ENCODE measurements at places on chromosomes 11 and 22.

DNA sequence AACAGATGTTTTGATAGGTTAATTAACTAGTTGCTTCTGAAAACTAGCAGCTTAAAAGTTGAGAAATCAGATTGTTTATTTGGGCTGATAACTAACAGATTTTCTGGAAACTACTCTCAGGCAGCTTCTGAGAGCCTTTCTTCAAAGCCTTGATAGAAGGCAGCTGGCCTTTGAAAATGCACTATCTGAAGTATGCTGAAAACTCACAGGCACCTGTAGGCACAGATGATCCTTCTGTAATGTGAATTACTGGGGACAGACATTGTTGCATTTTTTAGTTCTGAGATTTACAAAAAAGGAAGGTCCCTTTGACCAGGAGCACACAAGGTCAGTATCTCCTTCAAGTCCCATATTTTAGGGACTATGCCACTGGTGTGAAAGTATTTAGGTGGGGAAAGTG is 460.8 kb upstream of the CNTN5 start:
- DNase-seq = no peak

GRCh38 chr22:20091690-20092476 is 11.8 kb downstream of the DGCR8 start:
- DNase-seq = no peak

DNA sequence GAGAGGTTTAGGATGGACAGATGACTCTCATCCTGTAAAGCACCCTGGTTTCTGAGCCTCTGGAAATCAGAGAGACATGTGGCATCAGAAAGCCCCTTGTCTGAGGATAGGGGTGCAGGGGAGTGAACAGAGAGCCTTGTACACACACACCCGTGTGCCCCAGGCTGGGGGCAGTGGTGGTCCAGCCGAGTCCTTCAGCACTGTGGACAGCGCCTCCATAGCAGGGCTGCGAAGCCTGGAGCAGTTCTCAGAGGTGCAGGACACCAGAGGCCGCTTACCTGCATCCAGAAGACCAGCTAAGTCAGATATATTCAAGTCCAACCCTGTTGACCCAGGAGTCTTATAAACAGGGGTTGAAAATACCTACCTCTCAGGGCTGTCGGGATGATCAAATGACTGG is 11.5 kb upstream of the IGSF9B start:
- no peak for DNase-seq

- DNase-seq = no peak
Observed at GRCh38 chr11:88522624-88523385, 185.3 kb upstream of the CTSC start.

GRCh38 chr11:55172734-55173415 is 89.1 kb upstream of the TRIM48 start:
- DNase-seq = no peak

DNA sequence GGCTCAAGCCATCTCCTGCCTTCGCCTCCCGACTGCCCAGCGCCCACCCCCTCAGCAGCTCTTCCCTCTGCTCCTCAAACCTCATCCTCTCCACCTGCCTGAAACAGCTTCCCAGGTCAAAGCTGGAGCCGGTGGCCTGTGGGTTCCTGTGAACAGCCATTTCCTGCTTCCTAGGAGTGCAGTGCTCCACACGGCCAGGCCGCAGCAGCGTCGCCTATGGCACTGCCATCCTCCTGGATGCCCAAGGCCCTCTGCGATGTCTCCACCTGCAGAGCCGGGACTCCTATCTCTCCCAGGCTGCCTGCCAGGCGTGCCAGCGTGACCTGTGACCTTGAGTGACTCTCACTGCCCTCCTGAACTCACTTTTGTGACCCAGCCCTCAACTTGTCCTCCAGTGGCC is 24.6 kb downstream of the PPM1F start:
- no peak for DNase-seq

GRCh38 chr11:17313349-17314231 is 37.1 kb downstream of the NUCB2 start:
- DNase-seq = no peak

DNA sequence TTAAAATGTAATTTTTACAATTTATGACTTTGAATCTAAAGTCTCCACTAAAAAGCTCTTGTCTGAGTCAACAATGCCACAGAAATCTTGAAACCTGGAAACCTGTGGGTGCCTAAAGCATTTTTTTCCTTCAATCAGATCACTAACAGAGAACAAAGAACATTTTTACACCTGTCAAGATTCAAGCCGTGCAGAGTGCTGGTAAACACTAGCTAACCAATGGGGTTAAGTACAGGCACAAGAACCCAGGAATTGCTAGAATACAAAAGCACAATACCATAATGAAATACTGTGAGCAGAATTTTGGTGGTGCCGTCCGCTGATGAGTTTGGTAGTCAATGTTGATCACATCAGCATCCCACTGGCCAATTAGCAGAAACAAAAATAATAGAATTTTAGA is 380.3 kb upstream of the PITPNB start:
- DNase-seq = no peak

DNA sequence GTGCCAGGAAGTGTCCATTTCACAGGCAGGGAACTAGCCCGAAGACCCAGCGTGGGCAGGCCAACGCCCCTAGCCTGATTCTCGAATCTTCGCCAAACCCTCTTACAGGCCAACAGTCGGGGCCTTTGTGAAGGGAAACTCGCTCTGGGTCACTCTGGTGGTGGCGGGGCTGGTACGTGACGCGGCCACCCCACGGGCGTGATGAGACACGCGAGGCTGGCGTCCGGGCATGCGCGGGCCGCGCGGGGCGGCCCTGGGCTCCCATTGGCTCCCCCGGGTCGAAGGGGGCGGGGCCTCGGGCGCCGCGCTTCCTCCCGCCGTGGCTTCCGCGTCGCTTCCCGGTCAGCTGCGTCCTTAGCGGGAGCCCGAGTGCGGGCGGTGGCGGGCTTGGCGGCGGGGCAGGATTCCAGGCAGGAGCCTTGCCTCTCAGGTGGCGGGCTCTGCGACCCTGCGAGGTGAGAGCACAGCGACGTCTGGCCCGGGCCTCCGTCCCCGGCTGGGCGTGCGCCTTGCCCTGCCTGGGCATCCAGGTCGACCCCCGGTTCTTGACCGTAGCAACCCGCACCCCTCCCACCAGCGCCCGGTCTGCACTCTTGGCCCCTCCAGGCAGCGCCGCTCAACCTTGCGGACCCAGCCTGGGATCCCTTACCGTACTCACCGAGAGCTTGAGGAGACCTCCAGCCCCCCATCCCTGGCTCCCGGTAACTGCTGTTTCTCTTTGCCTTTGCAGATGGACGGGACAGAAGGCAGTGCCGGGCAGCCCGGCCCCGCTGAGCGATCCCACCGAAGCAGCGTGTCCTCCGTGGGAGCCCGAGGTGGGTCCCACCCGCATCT is at the start of gene FRMD8:
TSS of gene FRMD8 (plus strand) at position 331 of the 834 bp plus-strand sequence. CDS start at position 731, 400 bp downstream.
- DNase-seq = peak; percentile 35

DNA sequence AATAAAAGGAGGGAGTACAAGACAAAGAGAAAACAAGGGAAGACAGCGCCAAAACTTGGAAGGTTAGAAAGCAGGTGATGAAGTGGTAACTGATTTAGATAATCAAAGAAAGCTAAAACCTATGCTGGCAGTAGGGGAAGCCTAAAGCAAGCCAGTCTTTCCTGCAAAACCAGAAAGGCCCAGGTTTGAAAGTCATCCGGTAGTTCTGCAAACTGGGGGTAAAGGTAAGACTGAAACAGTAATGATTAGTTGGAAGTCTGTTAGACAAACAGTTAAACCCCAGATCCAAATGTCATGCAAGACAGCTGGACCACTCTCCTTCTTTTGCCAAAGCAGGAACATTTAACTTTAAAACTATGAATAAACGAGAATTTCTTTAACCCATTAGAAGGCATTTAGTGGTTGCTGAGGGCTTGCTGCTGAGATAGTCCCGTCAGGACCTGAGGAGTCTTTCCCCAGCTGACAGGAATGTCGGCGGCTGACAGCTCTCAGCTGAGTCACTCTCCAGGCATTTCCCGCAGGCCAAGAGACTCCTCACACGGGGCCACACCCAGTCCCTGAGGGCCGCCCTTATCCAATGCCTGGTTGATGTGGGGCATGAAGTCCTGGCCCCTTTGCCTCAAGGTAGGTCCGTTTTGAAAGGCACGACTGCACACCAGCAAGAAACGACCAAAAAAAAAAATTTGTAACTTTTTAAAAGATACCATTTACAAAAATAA is 36.3 kb upstream of the CFAP300 start:
- DNase-seq = peak; percentile 100

- DNase-seq = peak; percentile 48
Observed at GRCh38 chr22:21876486-21877176, 9.2 kb upstream of the MAPK1 start.

DNA sequence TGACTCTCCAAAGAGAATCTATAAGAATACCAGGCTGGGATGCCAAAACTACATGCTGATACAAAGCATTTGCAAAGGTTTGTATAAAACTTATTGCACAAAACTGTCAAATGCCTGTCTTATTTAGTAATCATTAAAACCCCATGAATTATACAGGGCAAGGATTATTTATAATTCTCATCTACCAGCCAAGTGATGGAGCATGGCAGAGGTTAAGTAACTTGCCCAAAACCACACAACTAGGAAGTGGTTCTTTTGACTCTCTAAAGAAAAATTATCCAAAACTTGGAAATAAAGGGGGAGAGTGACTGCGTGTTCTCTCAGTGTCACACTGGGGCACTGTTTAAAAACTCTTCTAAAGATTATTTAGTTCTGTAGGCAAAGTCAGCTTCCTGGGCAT is 17.4 kb upstream of the CLMP start:
- no peak for DNase-seq

- no peak for DNase-seq
Observed at GRCh38 chr22:30650508-30651116, 15.0 kb downstream of the SLC35E4 start.

DNA sequence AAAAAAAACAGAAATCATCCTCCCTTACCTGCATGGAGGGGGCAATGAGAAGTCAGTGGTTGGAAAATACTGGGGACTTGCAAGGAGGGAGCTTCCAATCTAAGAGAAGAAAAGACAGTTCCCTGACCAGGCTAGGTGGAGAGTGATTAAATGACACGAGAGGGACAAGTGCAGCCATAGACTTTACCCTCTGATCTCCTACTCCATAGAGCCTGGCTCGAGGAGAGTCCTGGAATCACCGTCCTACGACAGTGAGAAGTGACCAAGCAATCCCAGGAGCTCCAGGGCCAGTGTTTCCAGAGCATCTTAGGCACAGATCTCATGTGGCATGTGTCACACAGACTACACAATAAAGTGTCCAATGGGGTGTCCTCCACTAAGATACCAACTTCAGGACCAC is 25.7 kb downstream of the MYH9 start:
- DNase-seq = no peak
